ENCODE measurements at places on chromosomes 1 and 21.
A peak's percentile ranks its signal among the peaks of the same experiment; 100 is the strongest.

DNA sequence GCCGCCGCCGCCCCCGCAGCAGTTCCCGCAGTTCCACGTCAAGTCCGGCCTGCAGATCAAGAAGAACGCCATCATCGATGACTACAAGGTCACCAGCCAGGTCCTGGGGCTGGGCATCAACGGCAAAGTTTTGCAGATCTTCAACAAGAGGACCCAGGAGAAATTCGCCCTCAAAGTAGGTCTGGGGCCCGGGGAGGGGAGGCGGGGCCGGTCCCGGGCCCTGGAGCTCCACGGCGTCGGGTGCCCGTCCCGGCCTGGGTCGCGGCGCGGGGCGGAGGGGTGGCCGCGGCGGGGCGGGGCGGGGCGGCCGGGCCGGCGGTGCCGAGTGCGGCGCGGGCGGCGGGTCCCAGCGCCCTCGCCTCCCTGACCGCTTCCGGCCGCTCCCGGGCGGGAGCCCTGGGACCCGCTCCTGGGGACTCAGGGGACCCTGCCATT, 646 bp downstream of the MAPKAPK2 start:
- no peak for DNase-seq

- peak; percentile 4 for DNase-seq
These were observed 50.4 kb downstream of the GLIS1 start for GRCh38 chr1:53688381-53689102.

GRCh38 chr1:151819976-151820623, 11.5 kb downstream of the RORC start:
- peak; percentile 57 for DNase-seq

- DNase-seq: peak; percentile 37
These were observed 47.1 kb upstream of the PLA2G2C start for GRCh38 chr1:20233394-20233793.

DNA sequence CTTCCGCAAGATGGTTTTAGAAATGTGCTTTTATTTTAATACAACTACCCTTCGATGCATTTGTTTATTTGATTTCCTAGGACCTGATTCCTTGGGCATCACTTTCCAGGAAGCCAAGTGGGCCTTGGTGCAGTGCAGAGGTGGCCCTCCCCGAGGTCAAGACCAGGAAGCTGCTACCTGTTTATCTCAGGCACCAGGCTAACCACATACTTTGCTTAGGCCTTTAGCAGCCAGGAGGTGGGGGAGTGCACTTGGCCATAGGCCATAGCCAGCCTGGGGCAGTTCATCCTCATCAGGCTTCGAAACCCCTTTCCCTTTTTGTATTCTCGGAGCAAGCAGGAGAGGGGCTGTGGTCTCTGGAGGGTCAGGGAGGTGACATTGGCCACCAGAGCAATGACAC, 45.4 kb downstream of the SMYD2 start:
- DNase-seq: no peak

- DNase-seq: no peak
These were observed 8.8 kb upstream of the CTBS start for GRCh38 chr1:84582802-84583587.

DNA sequence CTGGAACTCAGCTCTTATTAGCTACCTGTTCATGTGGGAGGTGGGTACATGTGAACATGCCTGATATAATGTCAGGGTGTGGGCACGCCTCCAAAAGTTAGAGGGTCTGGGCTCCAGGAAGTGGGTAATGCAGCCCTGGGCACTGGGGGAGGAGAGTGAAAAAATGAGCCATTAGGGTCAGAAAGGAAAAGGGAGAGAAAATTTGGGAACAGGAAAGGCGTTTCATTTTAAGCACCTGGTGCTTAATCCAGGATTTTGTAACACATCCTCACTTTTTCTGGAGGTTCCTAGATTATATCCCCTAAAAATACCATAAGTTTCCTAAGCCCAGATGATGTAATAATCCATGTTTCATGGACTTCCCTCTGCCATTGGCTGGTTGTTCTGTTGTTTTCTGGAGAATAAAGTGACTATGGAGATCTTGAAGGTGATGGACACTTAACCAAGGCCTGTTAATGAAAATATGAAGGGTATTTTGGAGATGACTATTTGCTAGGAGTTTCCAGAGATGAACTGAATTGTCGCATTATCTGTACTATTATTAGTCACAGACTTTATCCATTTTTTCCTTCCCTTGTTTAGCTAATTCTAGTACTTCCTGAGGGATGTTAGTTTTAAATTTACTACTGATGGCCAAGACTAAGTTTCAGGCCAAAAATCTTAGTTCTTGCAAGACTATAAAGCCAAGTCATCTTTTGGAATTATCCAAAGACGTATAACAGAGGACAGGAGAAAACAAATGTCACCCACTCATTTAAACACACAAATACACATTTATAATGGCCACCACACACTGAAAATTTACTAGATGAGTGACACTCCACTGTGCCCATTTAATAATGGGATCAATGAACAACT, 24.4 kb upstream of the TARBP1 start:
- DNase-seq: no peak

Data from activated CD4-positive, alpha-beta T cell treated with anti-CD3 and anti-CD28 coated beads, Interleukin-2, Interleukin-4, amounts not matched to agents 100 ng/mL and 50 ng/mL, durations not matched to agents 16 hours and 8 hours (primary cell).